Activated CD4-positive, alpha-beta T cell treated with anti-CD3 and anti-CD28 coated beads for 48 hours (primary cell): ENCODE measurements at places on chromosomes 2 and 18.
A peak's percentile ranks its signal among the peaks of the same experiment; 100 is the strongest.

GRCh38 chr2:94986392-94986963 lies 39.0 kb upstream of the MAL start:
- peak; percentile 63 for DNase-seq

DNA sequence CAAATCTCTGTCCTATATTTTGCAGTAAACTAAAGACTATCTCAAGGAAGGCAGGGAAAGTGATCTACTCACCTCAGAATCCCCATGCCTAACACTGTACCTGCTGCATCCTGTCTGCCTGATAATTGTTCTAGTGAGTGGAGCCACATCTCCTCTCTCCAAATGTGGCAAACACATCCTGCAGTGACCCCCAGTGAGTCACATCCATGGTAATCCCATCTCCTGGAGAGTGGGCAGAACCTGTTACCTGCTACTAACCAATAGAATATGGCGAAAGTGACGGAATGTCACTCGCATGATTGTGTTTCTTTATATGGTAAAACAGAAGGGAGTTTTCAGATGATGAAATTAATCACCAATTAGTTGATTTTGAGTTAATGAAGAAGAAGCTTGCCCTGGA lies 353.8 kb upstream of the DLGAP1 start:
- DNase-seq = no peak

GRCh38 chr2:232459419-232460035 lies 3.6 kb downstream of the ALPI start:
- no peak for DNase-seq

GRCh38 chr18:64149916-64150438 lies 1.1 kb upstream of the LINC00305 start:
- DNase-seq = no peak

DNA sequence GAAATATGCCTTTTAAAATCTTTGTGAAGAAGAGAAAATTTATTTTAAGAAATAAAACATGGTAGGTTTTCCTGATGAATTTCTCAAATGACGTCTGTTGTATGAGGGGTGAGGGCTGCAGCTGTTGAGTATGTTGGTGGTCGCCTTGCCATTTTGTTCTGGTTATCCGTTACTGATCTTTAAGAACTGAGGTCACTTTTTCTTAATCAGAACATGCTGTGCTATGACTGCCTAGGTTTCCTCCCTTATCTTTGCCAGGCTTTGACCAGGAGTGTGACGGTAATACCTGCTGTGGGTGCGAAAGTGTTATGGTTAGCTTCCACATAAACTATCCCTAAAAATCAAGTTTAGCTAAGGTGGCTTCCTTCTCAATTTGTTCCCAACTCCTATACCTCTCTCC lies 176.9 kb downstream of the DIS3L2 start:
- no peak for DNase-seq

- DNase-seq = no peak
These were observed 118.3 kb downstream of the FMNL2 start for GRCh38 chr2:152453129-152453911.

DNA sequence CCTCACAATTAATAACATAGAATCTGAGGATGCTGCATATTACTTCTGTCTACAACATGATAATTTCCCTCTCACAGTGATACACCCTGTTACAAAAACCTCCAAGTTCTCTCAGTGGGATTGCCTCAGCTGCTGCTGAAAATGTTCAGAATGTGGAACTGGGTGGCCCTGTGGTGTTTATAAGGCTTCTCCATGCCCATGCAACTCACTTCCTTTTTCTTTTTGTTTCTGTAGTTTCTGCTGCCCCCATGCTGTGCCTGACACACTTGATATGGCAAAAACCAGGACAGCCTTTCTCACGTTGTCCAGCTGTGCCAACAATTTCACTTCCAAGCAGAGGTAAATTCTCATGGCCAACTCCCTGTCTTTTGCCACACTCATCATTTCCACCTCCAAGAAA lies 206.2 kb downstream of the RPIA start:
- DNase-seq = no peak

DNA sequence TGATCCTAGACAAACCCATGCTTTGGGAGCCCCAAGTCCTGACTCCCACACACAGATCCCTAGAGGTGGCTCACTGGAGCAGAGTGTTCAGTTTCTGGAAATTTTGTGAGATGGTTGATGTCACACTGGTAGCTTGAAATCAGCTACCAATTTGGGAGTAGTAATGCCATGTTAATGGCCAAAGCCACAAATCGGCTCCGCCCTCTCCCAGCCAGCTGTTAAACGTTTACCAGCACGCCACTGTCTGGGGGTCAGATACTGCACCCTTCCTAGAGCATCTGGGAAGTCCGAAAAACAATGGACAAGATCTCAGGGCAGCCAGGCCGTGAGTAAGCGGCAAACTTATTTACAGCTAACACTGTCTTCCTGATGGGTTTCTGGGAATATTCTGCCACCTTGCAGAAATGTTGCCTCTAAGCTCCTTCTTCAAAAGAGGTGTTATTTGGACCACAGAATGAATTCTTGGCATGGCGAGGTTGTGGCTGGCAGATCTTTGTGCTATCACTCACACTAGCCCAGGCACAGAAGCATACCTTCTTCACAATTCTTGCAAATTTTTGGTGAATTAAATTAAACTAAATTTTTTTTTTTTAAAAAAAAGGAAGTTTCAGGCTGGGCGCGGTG lies 60.2 kb upstream of the FZD7 start:
- no peak for DNase-seq
